Smooth muscle cell of the pulmonary artery (primary cell): ENCODE measurements at places on chromosomes 2 and 18. TPM values are rescaled to one million over a fixed set of nuclear protein-coding genes. Genes with fewer than 3 reads are reported as not detected.

Gene CTLA4
- not detected in 2 replicates for total RNA-seq

Gene DLX2
- total RNA-seq = 0.33 and 3.9 TPM in 2 replicates

Gene REG1B
- not detected in 2 replicates for total RNA-seq

Gene C2orf42
- total RNA-seq = 22.4 and 23.3 TPM in 2 replicates

Gene DHRS9
- 0.98 and 2.7 TPM in 2 replicates for total RNA-seq
